ENCODE measurements at places on chromosomes 12 and 14. TPM values are rescaled to one million over a fixed set of nuclear protein-coding genes. Genes with fewer than 3 reads are reported as not detected.
A peak's percentile ranks its signal among the peaks of the same experiment; 100 is the strongest.

DNA sequence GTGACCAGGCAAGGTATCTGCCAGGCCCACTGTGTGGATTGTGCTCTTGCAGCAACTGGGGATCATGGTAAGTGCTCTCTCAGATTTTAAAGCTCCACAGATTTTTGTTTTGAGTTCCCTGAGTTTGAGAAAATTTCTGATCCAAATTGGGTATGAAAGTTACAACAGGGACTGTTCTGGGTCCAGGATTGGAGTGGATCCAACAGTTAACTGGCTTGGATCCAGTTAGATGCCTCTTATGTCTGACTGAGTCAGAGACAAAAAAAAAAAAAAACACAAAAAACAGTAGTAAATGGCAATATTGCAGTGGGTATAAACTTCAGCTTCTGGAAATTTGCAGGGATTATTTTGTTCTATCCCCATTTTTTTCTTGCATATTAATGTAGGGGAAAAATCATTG is 598.8 kb downstream of the C12orf50 start:
- H3K36me3 ChIP-seq: no peaks in the 10 kb centered on the region
- no peak overlapping the region for H3K4me3 ChIP-seq
- H3K4me1 ChIP-seq: no peaks in the 10 kb centered on the region
- no peaks in the 10 kb centered on the region for H3K27me3 ChIP-seq
- H3K27ac ChIP-seq: no peak overlapping the region

DNA sequence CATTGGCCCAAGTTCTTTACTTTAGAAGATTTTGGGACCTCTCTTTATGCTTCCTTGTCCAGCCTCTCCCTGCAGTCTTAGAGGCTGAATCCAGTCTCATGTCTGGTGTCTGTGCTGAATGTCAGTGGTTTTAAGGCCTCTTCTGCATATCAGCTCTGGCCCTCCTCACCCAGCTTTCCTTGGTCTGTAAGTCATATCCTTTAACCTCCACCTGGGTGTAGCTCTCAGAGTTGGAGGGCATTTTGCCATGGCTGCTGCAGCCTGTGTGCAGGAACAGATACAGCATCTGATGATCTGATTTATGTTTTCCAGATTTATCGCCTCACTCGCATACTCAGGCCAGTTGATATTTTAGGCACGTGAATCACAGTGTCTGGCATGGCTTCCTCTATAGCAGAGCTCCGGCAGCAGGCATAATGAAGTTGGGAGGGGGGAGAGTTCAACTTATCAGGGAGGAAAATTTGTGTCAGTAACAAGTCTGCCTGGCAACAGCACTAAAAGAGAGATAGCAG is 335.0 kb downstream of the PCNX1 start:
- H3K4me3 ChIP-seq: no peak overlapping the region
- H3K4me1 ChIP-seq: no peaks in the 10 kb centered on the region
- H3K27ac ChIP-seq: no peak overlapping the region
- no peak for DNase-seq

GRCh38 chr14:44756554-44756953 is 205.2 kb downstream of the KLHL28 start:
- DNase-seq: no peak
- H3K4me3 ChIP-seq: no peak overlapping the region
- H3K27ac ChIP-seq: no peak overlapping the region
- no peaks in the 10 kb centered on the region for H3K36me3 ChIP-seq

Gene FGF23
- total RNA-seq: not detected

- H3K27me3 ChIP-seq: no peaks in the 10 kb centered on the region
- peak within 1 kb of the TSS; percentile 64 for H3K4me3 ChIP-seq
- no peaks in the 10 kb centered on the region for H3K36me3 ChIP-seq
- peak; percentile 82 for DNase-seq
Observed at GRCh38 chr14:22982477-22983245, at the start of gene AJUBA. Gene AJUBA (minus strand): TSS chr14:22982551. CDS start chr14:22982266, 285 bp downstream.

Gene PLA2G1B
- total RNA-seq: 6,971 TPM

Gene MANSC4
- not detected for total RNA-seq

DNA sequence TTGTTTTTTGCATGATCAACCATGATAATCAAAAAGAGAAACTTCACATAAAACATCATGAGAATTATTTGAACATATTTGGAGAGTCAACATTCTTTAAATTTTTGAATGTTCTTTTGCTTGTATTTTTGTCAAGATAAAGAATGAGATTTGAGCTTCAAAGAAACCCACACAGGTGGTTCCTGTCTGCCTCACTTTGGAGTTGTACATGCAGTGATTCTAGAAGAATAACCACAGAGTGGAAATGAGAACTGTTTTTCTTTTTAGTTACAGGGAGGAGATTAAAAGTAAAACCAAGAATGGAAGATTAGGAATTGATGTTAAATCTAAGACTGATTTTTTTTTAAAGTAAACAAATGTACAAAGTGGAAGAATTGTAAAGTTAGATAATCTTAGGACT is 2.3 kb upstream of the ZNF705A start:
- no peak overlapping the region for H3K4me3 ChIP-seq
- DNase-seq: no peak
- H3K27ac ChIP-seq: no peak overlapping the region
- H3K27me3 ChIP-seq: no peaks in the 10 kb centered on the region

DNA sequence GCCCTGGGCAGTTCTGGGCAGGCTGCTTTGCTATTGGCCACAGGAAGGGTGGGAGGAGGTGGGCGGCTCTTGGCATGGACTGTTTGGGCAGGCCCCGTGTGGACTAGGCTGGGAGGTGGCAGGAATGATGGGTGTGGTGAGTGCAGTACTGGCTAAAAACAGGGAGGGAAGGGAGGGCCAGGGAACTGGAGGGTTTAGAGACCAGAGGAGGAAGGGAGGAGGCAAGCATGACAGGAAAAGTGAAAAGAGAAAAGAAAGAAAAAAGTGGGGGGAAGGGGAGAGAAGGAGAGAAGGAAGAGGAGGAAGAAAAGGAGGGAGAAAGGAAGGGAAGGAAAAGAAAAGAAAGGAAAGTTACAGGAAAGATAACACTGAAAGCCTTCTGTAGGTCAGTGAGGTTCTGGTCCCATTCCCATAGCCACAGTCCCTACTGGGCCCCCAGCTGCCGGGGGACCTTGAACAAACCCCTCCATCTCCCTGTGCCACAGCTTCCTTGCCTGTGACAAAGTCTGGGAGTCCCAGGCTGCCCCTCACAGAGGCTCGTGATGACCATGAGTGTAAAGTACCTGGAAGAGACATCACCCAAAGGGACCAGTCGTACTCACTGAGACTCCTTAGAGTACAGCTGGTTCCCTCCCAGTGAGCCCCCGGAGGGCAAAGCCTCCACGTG is 1.1 kb upstream of the C14orf132 start:
- no peak overlapping the region for H3K4me3 ChIP-seq
- peaks cover 18% of the 10 kb centered on the region for H3K4me1 ChIP-seq
- peak; percentile 22 for DNase-seq

Gene PRR4
- total RNA-seq: 3.4 TPM
